ENCODE measurements at places on chromosomes 5 and 9.

- DNase-seq = no peak
These were observed 67.7 kb downstream of the PRDM6 start for GRCh38 chr5:123156577-123157296.

DNA sequence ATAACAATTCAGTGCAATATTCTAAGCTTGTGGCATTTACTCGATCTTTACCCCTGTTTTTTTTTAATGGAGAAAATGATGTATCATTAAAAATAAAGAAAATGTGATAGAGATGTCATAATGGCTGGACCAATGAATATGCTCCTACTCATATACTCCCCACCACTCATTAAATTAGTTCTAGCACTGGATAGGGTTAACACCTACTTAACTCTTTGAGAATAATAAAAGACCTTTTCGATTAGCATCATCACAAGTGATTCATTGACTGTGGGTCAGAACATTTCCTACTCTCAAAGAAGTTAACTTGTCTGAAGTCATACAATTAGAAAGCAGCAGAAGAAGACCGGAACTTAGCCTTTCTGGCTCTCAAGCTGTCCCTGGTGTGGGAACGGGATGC is 31.6 kb upstream of the RANBP6 start:
- no peak for DNase-seq

DNA sequence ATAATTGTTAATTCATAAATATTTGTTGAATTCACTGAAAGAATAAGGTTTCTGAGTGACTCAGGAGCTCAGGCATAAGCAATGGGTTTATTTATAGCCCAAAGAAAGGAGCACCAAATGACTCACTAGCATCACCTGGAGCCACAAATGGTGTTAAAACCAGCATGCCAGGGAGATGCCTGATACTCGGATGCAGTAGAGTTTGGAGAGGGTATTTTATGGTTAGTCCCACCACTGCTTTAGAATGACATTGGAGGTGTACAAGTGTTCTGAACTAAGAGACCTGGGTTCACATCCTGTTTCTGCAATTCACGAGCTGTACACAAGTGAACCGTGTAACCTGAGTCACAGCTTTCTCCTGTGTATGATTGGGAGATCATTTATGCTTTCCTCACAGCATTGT is 25.2 kb downstream of the CCL28 start:
- no peak for DNase-seq

GRCh38 chr5:37005946-37006540 is 129.5 kb downstream of the NIPBL start:
- no peak for DNase-seq

- no peak for DNase-seq
These were observed 55.8 kb downstream of the NUP214 start for GRCh38 chr9:131181091-131181681.

DNA sequence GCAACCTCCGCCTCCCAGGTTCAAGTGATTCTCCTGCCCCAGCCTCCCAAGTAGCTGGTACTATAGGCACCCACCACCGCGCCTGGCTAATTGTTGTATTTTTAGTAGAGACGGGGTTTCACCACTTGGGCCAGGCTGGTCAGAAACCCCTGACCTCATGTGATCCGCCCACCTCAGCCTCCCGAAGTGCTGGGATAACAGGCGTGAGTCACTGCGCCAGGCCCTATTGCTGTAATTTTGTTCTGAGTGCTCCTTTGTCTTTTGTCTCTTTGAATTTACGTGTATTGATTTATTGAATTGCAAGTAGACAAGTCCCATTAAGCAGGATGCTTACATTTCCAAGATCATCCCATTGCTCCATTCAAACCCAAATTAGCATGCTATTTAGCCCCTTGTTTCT is 186.7 kb downstream of the MSX2 start:
- DNase-seq = no peak

- DNase-seq = no peak
These were observed 165.3 kb downstream of the KDM4C start for GRCh38 chr9:6923086-6923485.

DNA sequence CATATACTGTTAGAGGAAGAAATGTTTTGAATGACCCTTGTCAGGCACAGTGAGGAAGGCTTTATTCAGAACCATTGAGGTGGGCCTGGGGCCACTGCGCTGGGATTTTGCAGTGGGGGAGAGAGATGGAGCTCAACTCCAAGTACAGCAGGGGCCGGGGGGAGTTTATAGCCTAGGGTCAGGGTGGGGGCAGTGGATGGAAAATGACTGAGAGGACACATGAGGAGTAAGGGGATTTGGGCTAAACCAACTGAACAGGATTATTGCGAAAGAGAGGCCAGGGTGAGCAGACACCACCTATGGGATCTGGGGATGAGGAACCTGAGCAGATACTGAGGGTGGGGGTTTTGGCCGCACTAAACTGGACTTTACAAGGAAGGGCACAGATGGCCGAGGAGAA is 6.3 kb downstream of the CEP72 start:
- DNase-seq = no peak

- no peak for DNase-seq
These were observed 23.5 kb upstream of the SUSD1 start for GRCh38 chr9:112198646-112199045.

DNA sequence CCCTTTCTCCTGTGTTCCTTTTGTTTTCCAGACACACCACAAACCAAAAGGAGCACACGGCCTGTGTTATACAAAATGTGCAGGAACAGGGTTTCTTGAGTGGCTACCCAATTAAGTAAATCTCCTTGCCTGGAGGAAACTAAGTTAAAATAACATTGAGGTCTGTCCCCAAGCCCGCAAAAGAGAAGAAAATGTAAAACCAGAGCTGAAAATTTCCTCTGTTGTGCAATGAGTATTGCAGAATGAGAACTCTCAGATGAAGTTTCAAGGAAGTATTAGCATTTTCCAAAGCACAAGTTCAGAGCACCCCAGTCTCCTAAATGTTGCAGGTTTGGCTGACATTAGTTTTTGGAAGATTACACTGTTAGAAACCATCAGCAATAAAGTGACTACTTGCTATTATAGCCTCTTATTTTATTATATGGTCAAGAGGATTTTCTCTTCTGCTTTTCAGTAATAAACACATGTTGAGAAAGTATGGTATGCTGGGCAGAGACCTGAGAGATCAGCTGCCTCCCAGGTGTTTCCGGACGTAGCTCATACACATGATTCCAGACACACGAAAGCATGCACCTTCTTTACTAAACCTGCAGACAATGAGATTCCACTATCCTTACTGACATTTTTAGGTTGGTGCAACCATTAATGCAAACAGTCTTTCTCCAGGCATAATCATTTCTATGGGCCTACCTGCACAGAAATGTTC is 161.3 kb downstream of the SNCAIP start:
- DNase-seq = no peak

- DNase-seq = no peak
These were observed 131.4 kb downstream of the COMMD10 start for GRCh38 chr5:116216246-116216645.

- DNase-seq = no peak
These were observed 14.9 kb upstream of the NDUFB6 start for GRCh38 chr9:32587901-32588300.

DNA sequence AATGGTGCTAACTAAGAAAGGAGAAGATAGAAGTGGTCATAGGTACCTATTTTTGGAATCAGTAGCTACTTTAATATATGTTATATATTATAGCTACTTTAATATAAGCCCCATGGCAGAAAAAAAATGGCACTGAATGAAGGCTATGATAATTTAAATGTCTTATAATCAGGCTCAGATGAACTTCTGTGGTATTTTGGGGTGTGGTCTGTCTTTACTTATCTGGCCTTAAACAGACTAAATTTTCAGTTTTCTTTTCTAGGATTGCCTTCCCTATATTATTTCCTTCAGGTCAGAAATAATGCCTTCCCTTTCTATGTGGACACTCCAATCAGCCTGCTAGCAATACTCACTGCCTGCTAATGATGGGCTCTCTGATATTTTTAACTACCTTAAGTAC is 292.3 kb downstream of the SLF1 start:
- no peak for DNase-seq

GRCh38 chr9:98916660-98917059 is 27.0 kb upstream of the COL15A1 start:
- DNase-seq = no peak

- no peak for DNase-seq
These were observed 77.4 kb upstream of the ANXA1 start for GRCh38 chr9:73074176-73074708.

DNA sequence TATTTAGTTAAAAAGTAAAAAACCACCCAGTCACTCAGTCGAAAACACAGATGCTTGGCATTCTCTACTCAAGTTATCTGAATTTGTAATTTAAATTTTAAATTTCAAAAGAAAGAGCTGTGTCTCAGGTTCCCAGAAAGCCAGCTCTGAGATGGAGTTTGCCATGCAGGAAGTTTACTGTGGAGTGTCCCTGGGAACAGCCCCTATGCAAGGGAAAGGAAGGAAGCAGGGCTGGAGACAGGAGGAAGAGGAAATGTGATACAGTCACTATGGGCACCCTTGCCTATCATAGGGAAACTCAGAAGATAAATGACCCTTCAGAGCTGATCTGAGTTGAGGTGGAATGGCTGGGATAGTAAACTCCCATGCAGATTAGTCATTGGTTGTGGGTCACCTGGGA is 408.8 kb upstream of the ACTBL2 start:
- DNase-seq = no peak

DNA sequence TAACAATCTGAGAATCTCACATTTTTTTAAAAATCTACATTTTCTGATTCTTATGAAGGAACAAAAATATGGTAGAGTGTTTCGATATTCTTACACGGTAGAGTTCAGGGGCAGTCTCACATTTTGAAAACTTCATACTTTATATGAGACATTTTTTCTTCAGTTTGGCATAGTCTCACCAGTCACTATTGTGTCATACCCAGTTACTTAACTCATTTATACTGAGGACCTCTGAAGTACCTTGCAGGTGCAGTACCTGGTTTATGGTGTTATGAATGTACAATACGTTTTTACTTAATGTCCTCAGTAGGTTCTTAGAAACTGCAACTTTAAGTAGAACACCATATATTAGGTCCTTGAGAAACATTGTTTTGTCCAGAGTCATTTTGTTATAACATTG is 196.6 kb downstream of the SGCD start:
- no peak for DNase-seq

GRCh38 chr9:20220286-20220685 is 402.0 kb downstream of the MLLT3 start:
- no peak for DNase-seq

- DNase-seq = no peak
These were observed 190.7 kb downstream of the KCTD16 start for GRCh38 chr5:144361406-144361805.

DNA sequence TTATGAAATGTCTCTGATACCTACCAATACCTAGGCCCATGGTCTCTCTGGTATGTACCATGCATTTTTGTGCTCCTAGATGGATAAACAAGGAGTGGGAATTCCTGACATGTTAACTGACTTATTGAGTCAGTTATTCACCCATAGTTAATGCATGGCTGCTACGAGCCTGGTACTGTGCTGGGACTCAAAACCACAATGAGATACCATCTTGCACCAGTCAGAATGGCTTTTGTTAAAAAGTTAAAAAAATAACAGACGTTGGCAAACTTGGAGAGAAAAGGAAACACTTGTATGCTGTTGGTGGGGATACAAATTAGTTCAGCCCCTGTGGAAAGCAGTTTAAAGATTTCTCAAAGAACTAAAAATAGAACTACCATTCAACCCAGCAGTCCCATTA is 293.8 kb downstream of the OSTF1 start:
- DNase-seq = no peak

DNA sequence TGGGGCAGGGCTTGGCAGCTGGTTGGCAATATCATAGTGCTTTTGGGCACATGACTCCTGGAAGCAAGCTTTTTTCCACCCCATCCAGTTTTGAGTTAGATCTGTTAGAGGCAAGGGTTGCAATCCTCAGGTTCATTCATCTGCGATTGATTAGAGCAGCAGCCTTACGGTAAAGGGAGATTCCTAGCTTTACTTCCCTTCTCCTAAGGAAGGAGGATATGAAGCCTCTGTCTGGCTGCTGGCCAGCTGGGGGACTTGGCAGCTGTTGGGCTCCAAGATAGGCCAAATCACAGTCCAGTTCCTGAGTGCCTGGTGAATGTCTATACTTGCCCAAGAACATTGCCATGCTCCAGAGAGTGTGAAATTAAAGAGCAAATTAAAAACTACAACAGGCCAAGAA is 113.4 kb upstream of the CCNH start:
- no peak for DNase-seq

DNA sequence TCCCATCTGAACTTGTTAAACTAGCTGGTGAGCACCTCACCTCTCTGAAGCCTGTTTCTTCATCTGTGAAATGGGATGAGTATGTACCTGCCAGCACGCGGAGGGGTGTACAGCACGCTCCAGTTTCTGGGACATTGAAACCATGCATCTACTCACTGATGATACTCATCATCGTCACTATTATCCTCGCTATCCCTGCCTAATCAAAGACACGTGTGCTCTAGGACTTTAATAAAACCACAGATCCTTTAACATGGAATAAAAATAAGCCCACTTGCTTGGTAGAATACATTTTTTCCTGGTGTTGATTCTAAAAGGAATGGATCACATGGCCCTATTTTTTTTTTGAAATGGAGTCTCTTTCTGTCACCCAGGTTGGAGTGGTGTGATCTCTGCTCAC is 37.3 kb upstream of the POMT1 start:
- DNase-seq = no peak

GRCh38 chr9:86098824-86099700 is at the start of gene GOLM1:
TSS of gene GOLM1 (minus strand) at chr9:86099558. CDS start at chr9:86079320, 20,238 bp downstream.
- no peak for DNase-seq

DNA sequence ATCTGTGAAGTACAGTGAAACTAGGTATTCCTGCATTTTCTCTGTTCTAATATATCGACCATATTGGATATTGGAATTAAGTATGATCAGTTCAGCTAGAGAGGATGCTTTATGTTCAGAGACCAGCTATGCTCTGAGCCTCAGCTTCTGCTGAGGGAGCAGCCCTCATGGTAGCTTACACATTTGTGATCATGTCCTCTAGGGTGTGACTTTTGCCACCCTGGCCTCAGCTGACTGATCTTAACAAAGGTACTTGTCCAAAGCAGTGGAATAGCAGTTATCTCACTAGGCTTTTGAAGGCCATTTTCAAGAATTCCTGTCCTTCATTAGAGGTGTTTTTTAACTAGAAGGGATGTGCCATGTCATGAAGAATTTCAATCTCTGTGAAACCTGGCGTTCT is 9.3 kb downstream of the SCAMP1 start:
- DNase-seq = no peak

DNA sequence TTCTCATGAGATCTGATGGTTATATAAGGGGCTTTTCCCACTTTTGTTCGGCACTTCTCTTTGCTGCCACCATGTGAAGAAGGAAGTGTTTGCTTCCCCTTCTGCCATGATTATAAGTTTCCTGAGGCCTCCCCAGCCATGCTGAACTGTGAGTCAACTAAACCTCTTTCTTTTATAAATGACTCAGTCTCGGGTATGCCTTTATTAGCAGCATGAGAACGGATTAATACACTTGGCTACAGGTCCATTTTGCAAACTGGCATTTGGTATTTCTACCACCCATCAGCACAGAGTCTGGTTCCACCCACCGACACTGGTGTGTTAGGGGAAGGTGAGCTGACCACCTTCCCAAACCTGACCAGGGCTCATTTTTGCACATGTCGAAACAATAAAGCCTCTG is 47.9 kb upstream of the RARS1 start:
- DNase-seq = no peak

GRCh38 chr5:179139936-179140235 is 79.7 kb downstream of the ZNF354C start:
- no peak for DNase-seq
